ENCODE measurements at places on chromosomes 7 and 10. TPM values are rescaled to one million over a fixed set of nuclear protein-coding genes. Genes with fewer than 3 reads are reported as not detected.

CDC14C gene
- not detected for total RNA-seq

TMEM176A gene
- total RNA-seq = not detected

ABCB1 gene
- 4.5 TPM for total RNA-seq

CDHR3 gene
- total RNA-seq = 0.81 TPM

GPR158 gene
- under 0.01 TPM for total RNA-seq

SHH gene
- under 0.01 TPM for total RNA-seq

RBP3 gene
- not detected for total RNA-seq

CALHM1 gene
- total RNA-seq = not detected

TMEM236 gene
- 0.32 TPM for total RNA-seq
